ENCODE measurements at places on chromosomes 3 and 15.

DNA sequence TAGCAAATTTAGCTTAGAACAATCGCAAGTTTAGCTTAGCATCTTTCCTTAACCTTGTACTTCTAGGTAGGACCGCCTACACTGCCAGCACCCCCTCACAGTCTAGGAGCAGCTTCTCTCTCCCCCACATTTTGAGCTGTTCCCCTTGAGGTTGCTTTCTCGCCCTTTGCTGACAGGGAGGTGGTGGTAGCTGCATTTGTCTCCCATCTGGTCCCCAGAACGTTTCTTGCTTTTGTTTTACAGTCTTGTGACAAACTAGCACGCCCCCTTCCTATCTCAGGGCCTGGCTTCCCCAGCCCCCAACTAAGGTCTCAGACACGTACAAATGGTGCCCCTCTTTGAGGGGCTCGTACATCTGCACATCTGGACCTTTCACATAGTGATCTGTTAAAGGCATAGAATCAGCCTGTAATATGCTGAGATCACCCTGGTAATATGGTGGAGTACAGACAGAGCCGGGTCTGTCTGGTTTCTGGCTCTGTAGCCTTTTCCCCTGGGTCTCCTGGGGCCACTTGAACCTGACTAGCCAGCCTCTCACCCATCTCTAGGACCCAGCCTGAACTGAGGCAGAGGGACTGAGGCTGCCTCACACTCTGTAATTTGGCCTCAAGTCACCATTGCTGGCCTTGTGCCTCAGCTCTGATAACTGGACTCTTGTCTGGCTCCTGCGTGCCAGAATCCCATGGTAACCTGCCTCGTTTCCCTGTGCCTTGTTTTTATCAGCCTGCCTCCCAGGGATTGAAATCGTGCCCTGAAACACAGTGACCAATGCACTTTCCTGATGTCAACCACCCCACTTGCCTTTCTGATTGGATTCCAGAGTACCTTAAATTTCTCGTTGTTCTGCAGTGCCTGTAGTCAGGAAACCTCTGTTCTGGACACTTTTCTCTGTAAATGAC is 27.7 kb downstream of the CRTC3 start:
- peak; percentile 72 for DNase-seq

DNA sequence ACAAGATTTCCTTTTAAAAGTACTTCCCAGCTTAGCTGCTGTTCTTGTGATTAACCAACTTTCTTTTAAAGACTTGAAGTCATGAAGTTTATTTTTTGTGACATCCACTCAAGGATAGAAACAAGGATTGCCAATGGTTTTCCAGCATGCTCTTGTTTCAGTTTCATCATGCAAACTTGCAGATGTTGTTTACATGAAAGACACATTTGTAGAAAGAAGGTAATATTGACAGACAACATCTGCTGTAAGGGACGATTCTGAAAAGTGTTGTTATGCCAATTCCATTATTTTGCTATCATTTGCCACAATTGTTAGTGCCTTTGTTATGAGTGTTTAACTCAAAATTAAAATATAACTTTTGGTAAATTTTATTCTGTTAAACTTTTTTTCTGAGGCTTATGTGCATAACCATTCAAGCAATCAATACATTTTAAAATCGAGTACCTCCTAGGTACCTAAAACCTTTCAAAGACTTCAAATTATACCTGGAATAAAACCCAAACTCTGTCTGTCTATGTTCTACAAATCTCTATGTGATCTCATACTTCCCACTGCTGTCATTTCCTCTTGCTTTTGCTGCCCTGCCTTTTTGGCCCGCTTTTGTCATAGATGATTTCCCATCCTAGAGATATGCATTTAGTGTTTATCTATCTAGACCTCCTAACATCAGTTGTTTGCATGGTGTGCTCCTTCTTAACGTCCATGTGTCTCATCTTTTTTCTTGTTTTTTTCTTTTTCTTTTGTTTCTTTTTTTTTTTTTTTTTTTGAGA is 630.4 kb downstream of the NR2F2 start:
- no peak for DNase-seq

DNA sequence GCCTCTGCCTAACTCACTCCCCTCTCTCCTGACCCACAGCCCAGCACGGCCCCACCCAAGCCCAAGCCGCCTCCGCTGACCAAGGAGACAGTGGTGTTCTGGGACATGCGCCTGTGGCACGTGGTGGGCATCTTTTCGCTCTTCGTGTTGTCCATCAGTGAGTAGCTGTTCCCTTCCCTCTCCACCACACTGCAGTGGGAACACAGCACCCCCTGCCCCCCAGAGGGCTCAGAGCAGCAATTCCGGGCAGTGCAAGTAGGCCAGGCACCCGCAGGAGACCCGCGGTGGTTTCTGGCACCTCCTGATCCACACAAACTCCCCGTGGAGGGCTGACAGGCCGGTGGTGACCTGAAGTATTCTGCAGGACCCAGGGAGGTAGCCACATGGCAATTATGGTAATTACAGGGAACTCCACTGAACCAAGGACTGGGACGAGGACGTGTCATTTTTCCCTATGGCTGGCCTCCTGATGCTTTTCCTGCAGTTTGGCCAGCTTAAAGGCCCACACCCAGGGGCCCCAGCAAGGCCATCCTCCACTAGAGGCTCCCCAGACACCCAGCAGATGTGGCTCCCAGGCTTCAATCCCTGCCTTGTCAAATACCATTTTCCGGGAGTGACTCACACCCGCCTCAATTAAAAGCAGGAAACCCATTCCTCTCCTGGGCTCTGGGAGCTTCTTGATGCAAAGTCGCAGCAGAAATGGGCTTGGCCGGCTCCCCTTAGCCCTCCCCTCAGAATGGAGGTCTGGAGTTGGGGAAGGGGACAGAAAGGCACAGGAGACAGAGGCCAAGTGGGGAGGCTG is 4.8 kb downstream of the TMIE start:
- DNase-seq = no peak

DNA sequence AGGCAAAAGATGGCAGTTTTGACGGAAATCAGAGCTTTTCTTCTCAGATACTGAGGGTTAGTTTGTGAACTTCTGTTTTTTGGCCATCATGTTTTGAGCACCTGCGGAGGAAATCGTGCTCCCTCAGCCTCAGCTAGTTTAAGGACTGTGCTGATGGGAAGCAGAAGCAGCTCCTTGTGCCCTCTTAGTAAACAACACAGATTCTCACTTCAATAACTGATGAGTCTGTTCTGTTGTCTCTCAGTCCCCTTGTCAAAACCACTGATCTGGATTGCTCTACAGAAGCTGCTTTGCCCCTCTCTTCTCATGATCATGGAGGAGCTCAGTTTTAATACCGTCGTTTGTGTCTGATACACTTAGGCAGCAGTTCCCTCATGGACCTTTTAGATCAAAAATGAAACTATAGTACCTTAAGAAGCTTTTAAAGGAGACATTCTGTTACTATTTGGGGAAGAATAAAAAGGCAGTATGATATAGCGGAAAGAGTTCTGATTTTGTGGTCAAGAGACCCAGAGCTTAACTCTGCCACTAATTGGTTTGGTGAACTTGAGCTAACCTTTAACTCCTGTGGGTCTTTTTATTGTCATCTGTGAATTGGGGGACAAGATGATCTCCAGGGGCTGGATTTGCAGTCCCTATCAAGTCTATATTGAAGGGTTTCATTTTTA is 152.6 kb downstream of the BBX start:
- no peak for DNase-seq

DNA sequence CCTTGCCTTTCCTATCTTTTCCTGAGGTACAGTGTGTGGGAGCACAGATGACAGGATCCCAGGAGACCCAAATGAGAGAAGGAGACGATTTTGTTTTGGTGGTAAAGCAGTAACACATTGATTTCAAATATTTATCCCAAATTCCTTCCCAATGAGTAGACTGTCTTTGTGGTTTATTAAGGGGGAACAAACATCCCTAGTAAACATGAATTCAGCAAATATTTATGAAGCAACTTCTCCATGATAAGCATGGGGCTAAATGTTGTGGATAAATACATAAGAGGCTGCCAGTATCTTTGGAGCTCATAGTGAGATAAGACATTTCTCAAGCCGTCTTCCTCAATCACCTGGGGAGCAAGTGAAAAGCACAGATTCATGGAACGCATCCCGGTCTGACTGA is 460.8 kb upstream of the CFAP20DC start:
- DNase-seq = no peak

GRCh38 chr3:188169830-188170455 is 16.0 kb downstream of the LPP start:
- DNase-seq = no peak

GRCh38 chr3:193640728-193641439 is 47.9 kb downstream of the OPA1 start:
- DNase-seq = no peak

DNA sequence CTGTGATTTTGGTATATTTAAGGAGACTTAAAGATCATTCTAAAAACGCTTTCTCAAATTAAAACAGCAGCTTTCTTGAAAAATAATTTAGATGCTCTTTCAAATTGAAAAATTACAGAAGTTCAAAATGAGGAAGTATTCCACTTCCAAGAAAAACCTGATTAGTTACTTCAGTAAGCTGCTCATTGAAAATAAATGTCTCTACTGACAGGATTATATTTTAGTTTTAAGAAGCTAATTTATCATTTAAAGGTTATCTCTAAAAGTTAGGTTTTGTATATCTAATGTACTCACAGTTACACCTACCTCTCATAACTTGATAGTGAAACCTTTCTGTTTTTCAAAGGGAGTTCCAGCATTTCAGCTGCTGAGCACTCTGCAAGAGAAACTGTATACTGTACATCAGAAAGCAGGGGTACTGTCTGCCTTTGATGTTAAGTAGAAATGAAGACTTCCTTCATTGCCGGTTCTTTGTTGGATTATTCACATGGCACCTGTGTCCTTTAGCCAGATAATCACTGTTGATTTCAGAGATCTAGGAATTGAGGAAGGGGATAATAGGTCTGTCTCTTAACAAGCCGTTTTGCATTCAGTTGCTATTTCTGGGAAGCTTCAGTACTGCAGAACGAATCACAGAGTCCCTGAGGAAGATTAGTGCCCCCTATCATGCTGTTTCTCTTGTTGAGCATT is 161.6 kb downstream of the TCF12 start:
- no peak for DNase-seq

GRCh38 chr3:61933798-61934504 is 372.6 kb downstream of the PTPRG start:
- DNase-seq = no peak

GRCh38 chr3:57681691-57682090 is 11.2 kb downstream of the DENND6A start:
- DNase-seq = no peak

DNA sequence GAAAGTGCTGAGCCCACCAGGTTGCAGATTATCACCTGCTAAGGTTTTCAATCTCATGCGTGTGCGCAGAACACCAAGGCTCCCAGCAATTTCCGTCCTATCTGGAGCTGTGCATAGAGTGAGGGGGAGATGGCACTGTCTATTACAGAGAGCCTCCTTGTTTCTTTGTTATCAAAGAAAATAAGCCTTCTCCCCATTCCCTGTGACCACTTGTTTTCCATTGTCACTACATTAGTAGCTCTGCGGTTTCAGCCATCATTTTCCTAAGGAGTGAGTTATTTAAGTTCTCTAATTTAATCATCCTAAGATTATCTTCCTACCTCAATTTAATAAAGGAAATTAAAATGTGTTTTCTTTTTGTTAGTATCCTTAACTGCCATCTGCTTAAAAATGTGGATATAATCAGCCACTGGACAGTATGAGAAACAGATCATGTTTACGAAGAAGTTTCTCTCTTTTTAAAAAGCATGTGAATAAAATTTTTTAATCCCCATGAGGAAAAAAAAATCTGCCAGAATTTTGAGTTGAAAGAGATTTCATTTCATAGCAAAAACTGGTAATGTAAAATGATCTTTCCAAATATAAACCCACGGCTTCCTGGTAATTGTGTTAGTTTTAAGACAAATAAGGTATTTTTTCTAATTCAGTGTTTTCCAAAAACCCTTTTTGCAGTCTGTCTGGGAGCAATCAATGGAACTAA is 172.3 kb upstream of the UBE2E1 start:
- DNase-seq = no peak

DNA sequence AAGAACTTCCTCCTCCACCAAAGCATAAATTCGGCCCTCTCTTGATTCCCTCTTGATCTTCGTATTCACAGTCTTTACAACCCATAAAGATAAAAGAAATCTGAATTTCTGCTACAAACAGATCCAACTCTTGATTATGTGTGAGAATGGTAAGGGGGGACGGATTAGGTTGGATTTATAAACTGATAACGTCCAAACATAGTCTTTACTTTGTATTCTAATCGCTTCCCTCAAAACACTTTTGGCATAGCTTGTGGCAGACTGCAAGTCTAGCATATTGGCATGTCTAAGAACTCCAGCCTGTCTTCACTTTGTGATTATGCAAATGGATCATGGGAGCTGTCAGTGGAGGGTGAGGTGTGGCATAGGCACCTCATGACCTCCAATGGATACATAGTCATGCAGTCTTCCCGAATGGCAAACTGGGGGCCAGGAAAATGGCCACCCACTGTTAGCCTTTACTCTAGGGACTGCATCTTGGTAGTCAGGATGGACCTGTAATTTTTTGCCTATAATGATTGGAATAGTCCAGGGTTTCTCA is 24.3 kb upstream of the GPR171 start:
- DNase-seq = no peak

DNA sequence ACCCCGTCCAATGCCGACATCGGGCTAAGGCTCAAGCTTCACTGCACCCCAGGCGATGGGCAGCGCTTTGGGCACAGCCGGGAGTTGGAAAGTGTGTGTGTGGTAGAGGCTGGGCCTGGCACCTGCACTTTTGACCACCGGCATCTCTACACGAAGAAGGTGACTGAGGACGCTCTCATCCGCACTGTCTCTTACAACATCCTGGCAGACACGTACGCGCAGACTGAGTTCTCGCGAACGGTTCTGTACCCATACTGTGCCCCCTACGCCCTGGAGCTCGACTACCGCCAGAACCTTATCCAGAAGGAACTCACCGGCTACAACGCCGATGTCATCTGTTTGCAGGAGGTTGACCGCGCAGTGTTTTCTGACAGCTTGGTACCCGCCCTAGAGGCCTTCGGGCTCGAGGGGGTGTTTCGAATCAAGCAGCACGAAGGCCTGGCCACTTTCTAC is 1.0 kb downstream of the PDE12 start:
- peak; percentile 18 for DNase-seq

- DNase-seq = no peak
These were observed 636 bp upstream of the LRRC58 start for GRCh38 chr3:120349855-120350125.

- DNase-seq = peak; percentile 54
These were observed 45.5 kb downstream of the PPM1L start for GRCh38 chr3:160801386-160802118.
